Stomach (tissue), 19 donors: ENCODE measurements at places on chromosomes 5 and 9. TPM values are rescaled to one million over a fixed set of nuclear protein-coding genes. Genes with fewer than 3 reads are reported as not detected.

DNA sequence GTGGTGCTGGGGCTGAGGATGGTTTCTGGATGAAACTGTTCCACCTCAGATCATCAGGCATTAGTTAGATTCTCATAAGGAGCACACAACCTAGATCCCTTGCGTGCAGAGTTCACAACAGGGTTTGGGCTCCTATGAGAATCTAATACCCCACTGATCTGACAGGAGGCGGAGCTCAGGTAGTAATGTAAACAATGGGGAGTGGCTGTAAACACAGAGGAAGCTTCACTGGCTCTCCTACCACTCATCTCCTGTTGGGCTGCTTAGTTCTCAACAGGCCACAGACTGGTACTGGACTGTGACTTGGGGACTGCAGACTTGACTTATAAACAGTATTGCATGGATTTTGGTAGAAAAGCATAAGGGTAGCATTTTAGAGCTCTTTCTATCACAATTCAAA, 870.7 kb upstream of the CDH10 start:
- no peaks in the 10 kb centered on the region for H3K4me1 ChIP-seq
- DNase-seq: no peak
- H3K36me3 ChIP-seq: no peaks in the 10 kb centered on the region

DNA sequence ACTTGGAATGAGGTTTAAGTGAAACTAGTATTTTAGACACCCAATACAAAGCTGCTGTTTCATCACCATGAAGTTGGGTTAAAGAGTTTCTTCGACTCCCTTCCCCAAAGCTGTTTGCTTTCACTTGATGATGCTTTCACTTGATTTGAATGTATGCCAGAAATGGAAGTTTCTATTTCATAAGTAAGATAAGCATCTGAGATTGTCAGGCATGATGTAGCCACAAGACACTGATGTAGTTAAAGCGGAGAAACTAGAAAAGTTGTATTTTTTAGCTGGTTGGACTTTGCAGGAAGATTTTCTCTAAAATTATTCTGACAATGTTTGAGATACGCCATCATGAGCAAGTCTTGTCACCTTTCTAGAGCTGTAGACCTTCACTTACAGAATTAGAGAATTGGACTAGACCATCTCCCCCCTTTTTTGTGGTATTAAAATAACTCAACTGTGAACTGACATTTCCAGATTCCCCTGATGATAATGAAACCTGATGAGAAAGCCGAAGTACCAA, 20.0 kb downstream of the MOCS2 start:
- H3K4me1 ChIP-seq: no peaks in the 10 kb centered on the region
- no peaks in the 10 kb centered on the region for H3K36me3 ChIP-seq
- no peak overlapping the region for H3K4me3 ChIP-seq
- H3K27me3 ChIP-seq: no peaks in the 10 kb centered on the region
- no peak for DNase-seq

DNA sequence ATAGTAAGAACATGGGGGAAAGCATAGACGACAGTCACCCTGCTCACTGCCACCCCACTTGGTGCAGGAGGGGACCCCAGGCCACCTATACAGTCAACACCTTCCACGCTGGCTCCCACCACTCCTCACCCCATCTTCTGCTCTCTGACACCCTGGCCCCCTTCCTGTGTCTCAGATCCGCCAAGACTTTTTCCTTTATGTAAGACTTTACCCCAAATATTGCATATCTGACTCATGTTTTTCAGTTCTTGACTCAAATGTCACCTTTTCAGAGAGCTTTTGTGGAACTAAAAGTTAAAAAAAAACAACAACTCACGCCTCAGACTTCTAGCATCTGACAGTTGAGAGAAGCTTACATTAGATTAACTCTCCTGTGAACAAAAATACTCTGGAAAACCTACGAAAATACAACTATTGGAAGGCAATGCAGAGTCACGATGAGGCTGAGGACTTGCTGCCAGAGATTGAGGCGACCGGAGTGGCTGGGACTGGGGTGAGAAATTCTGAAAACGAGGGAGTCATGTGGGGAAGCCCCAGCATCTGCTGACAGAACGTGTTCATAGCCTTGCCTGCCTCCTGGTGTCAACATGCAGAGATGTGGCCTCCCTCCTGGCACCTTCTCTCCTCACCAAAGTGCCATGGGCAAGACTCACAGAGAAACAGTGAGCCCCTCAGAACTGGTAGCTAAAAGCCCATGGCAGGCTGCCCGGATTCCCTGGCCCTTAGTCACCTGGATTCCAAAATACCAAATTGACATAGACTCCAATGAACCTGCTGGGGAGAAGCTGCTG, 22.4 kb upstream of the FCN2 start:
- no peak overlapping the region for H3K27ac ChIP-seq
- DNase-seq: no peak
- no peak overlapping the region for H3K4me3 ChIP-seq
- no peaks in the 10 kb centered on the region for H3K27me3 ChIP-seq

DNA sequence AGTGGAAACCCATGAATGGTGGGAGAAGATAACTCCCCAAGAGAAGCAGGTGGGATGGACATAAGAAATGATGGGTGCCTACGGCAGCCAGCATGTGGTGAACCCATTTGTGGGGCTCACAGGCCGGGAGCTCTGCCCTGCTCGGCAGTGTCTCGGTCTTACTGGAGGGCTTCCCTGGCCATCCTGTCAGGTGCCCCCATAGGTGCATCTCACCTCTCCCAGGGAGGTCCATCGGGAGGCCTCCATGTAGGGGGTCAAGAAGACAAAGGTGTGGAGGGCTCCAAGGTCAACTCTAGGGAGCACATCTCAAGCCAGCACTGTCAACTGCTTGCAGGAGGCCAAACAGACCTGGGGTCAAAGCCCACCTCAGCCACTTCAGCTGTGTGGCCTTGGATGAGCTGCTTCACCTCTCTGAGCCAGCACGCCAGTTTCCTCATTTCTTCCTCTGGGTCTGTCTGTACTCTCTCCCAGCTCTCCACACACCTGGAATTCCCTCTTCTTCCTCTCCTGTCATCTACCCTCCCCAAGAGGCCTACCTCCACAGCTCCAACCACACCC, 10.5 kb upstream of the ADGRD2 start:
- H3K27me3 ChIP-seq: no peaks in the 10 kb centered on the region
- H3K4me1 ChIP-seq: no peaks in the 10 kb centered on the region
- DNase-seq: no peak
- no peak overlapping the region for H3K27ac ChIP-seq

DNA sequence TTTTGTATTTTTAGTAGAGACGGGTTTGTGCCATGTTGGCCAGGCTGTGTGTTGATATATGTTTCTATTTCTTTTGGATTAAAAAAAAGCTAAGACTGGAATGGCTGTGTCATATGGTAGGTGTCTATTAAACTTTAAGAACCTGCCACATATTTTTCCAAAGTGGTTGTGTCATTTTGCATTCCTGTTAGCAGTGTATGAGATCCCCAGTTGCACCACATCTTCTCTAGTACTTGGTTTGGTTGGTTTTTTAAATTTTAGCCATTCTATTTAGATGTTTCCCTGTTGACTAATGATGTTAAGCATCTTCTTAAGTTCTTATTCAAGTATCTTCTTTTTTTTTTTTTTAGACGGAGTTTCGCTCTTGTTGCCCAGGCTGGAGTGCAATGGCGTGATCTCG, 36.2 kb upstream of the MEGF9 start:
- no peak overlapping the region for H3K27ac ChIP-seq
- no peak for DNase-seq
- H3K27me3 ChIP-seq: no peaks in the 10 kb centered on the region
- no peaks in the 10 kb centered on the region for H3K36me3 ChIP-seq

DNA sequence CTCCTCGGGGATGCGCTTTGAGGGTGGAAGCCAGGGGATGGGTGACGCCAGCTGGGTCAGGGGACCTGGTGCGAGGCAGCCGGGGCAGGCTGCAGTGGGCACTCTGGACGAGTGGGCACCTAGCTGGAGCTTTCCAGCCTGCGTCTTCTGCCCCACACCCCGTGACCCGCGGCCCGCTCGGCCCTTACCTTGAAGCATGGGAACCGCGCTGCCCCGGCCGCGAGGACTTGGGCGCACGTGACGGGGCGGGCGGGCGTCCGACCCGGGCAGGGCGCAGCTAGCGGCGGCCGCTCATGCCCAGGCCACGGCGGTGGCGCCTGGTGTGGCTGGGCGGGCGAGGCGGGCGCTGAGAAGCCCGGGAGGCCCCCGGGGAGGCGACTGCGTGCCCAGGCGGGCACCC, 300 bp downstream of the FAM163B start:
- no peaks in the 10 kb centered on the region for H3K36me3 ChIP-seq
- H3K4me1 ChIP-seq: peaks cover 4% of the 10 kb centered on the region
- H3K4me3 ChIP-seq: peak overlapping the region; percentile 7
- H3K27me3 ChIP-seq: peaks cover 19% of the 10 kb centered on the region
- no peak for DNase-seq

DNA sequence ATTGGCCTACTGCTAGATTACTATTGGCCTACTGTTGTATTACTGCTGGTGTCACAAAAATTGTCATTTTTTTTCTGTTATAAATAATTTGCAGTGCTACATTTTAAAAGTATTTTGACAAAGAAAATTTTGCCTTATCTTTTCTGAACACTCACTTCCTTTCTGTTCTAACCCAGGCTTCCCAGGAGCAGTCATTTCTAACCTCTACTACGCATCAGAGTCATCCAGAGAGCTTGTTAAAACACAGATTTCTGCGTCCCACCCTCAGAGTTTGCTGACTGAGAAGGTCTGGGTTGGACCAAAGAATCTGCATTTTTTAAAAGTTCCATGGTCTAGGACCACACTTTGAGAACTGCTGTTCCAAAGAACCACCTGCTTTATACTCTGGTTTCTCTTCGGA, 306.1 kb downstream of the GLIS3 start:
- no peaks in the 10 kb centered on the region for H3K27me3 ChIP-seq
- no peak overlapping the region for H3K4me3 ChIP-seq
- H3K36me3 ChIP-seq: no peaks in the 10 kb centered on the region

DNA sequence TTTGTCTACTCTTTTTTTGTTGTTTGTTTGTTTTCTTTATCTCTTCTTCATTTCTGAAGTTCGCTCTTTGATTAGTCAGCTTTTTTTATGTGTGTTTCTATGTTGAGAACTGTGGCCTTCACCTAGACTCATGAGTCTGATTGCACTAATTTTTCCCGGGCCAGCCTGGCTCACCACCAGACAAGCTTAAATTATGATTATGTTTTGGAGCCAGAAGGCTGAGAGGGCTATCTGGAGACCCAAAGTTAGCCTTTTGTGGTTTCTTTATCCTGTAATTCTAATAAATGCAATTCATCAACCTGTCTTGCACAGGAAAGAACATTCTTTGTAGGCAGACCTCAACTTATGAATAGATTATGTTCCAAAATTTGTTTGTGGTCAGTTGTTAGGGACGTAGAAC, 20.8 kb upstream of the ACTBL2 start:
- no peaks in the 10 kb centered on the region for H3K36me3 ChIP-seq
- H3K27ac ChIP-seq: no peak overlapping the region
- H3K4me1 ChIP-seq: no peaks in the 10 kb centered on the region
- H3K4me3 ChIP-seq: no peak overlapping the region
- H3K27me3 ChIP-seq: no peaks in the 10 kb centered on the region

- DNase-seq: no peak
- no peak overlapping the region for H3K4me3 ChIP-seq
- H3K27me3 ChIP-seq: no peaks in the 10 kb centered on the region
Observed at GRCh38 chr5:130912088-130912487, 253.0 kb downstream of the HINT1 start.

GRCh38 chr9:87292449-87293191, 205.0 kb upstream of the DAPK1 start:
- no peak for DNase-seq
- H3K4me3 ChIP-seq: no peak overlapping the region
- no peak overlapping the region for H3K27ac ChIP-seq

- H3K36me3 ChIP-seq: no peaks in the 10 kb centered on the region
- no peaks in the 10 kb centered on the region for H3K27me3 ChIP-seq
- no peaks in the 10 kb centered on the region for H3K4me1 ChIP-seq
- no peak overlapping the region for H3K4me3 ChIP-seq
Observed at GRCh38 chr5:82719368-82719767, 357.8 kb downstream of the TMEM167A start.

BOD1 gene
- 19.4 TPM for total RNA-seq

MGAT4B gene
- total RNA-seq: 617 TPM

PCDHGC4 gene
- total RNA-seq: 3.1 TPM

SLIT3 gene
- total RNA-seq: 14.3 TPM

GABRA1 gene
- not detected for total RNA-seq
